DMS53 (cell line): ENCODE measurements at places on chromosomes 1 and 21.

DNA sequence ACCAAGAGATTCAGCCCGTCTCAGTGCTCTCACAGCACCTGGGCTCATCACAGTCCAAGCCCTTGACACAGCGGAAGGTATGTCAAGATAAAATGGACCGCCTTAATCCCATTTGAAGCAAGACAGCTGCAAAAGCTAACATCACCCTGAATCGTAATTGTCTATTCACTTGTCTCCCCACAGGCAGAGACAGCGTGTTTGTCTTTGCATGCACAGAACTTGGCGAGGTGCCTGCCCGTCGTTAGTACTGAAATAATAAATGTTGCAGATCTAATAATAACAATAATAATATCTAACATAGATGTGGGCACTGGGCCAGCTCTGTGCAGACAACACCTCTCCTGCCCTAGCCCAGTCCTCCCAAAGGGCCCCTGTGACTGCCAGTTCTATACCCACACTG lies 271.7 kb downstream of the NPHP4 start:
- no peak for DNase-seq

DNA sequence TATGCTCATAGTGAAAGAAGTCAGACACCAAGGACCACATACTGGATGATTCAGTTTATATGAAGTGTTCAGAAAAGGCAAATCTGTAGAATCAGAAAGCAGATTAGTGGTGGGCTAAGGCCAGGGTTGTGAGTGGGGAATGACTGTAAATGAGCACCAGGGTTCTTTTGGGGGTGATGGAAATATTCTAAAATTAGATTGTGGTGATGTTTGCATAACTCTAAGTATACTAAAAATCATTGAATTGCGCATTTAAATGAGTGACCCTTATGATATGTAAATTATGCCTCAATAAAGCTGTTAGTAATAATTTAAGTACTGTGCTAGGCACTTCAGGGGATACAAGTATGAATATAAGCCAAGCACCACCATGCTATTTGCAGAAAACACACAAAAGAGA lies 256.3 kb downstream of the TPR start:
- DNase-seq, result no peak

DNA sequence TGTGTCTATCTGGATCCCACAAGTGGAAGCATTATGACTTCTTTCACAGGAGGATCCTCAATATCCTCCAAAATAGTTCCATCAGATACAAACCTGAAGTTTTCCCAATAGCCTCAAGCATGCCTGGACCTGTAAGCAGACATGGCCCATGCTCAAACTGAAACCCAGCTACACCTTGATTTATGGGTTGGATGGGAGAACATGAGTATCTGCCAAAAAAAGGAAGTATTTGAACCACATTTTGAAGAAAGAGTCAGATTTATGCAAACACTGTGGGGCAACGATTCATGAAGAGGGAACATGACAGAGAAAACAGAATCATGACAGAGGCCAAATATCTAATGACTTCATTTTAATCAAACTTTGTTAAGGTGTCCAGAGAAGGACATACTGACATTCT lies 351.0 kb upstream of the NFIA start:
- DNase-seq, result no peak

- no peak for DNase-seq
Measured at GRCh38 chr1:165411396-165411795, 33.5 kb downstream of the RXRG start.

DNA sequence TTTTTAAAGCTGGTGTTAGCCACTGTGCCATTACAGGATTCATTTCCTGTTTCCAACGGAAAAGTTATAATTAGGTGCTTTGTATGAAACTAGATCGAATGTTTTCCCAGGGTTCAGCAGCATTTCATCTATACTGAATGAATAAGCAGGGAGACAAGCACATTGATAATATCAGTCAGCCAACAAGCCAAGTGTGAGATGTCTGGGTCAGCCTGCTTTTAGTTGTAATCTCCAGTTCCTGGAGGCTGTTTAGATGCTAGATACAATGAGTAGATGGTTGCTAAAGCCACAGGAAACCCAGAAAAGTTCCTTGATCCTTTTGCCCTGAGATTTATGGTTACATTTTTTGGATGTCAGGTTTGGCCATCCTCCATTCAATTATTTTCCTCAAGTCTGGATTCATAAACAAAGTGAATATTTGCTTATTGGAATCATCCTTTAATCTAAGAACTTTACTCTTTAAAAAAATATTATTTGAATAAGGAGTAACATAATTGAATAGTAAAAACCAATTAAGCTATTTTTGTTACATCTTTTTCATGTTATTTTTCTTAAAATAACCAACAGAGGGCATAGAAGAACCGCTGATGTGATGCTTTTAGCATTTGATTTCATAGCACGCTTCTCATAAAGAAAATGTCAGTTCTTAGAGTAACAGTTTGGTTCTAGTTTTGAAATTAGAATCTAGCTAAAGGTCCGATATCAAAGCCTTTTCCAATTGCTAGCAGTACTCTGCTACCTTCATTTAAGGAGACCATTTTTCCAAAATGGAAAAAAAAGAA lies 76.6 kb downstream of the HSPA13 start:
- DNase-seq, result no peak

DNA sequence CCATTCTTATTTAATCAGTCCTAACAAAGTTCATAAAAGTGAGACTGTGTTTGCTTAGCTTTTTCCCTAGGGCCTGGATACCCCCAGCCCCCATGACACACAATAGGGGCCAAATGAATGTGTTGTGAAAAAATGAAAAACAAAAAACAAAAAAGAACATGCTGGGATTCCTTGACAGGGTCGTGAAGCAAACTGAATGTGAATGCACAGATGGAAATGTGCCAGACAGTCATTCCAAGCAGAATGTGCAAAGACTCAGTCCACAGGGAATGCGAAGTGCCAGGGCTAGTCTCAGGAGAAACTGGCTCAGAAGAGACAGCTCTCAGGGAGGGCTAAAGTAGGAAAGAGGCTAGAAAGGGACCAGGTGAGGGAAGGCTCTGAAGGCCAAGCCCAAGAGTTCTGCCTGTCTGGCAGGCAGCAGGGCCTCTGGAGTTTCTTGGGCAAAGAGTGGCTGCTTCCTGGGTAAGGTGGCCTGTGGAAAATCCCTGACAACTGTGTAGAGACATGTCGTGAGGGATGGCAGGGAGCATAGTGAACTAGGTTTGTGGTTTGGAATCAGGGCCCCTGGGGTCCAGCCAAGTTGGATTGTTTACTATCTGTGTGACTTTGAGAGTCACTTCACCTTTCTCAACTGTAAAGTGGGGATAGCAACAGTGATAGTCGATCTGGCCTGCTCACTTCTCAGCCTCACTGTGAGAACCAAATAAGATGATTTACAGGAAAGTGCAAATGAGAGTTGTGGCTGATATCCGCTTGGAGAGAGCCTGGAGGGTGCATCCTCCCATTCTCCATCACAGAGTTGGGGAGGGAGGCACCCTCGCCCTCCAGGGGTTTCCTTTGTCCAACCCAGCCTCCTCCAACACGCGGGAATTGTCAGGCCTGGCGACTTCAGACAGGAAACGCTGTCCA lies 1.2 kb upstream of the ADAM15 start:
- peak; percentile 58 for DNase-seq

GRCh38 chr1:6148497-6149241 lies 31.5 kb downstream of the CHD5 start:
- peak; percentile 91 for DNase-seq

DNA sequence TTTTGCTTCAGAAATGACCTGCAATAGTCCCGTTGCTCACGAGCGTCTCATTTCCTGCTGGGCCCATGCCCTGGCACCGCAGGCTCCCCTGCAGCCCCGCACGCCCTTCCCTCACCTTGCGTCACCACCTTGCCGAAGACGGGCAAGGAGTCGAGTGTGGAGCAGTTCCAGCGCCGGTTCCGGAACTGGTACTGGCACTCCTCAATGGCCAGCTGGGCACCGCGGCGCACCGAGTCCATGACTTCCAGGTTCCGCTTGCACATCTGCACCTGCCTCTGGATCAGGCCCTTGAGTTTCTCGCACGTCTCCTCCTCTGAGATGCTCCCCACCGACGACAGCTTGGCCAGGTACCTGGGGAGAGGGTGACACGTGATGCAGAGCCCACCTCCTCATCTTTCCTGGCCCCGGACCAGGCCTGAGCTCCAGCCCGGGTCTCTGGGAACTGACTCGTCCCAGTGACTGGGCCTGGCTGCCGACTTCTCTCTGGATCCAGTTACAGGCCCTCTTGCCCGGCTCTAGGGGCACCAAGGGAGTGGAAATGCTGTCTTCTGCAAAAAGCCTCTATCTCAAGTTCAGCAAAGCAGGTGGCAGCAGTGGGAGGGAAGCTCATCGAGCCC lies 13.3 kb downstream of the WNT4 start:
- DNase-seq, result no peak

DNA sequence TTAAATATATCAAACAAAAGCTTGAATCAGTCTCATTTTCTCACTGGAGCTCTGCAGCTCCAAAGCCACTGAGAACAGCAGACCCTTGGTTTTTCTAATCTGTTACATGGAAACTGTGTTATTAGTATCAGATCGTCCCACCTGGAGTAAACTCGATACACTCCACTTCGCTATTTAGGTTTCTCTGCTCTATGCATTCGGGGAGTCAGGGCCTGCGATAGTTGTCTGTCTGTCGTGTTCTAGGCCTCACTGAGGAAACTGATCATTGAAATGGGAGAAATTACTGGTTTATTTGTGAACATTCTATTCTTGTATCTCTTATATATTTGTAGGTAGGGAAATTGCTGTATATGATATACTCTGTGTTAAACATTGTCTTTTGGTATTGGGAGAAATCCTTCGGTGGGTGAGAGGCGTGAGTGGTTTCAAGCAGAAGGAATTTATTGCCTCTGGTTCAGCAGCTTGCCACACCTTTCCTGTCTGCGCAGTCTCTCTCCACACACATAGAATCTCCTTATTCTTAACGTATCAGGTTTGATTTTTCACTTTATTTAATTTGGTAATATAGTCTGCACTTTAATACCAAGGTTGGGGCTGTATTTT lies 8.5 kb downstream of the PRDM2 start:
- no peak for DNase-seq

DNA sequence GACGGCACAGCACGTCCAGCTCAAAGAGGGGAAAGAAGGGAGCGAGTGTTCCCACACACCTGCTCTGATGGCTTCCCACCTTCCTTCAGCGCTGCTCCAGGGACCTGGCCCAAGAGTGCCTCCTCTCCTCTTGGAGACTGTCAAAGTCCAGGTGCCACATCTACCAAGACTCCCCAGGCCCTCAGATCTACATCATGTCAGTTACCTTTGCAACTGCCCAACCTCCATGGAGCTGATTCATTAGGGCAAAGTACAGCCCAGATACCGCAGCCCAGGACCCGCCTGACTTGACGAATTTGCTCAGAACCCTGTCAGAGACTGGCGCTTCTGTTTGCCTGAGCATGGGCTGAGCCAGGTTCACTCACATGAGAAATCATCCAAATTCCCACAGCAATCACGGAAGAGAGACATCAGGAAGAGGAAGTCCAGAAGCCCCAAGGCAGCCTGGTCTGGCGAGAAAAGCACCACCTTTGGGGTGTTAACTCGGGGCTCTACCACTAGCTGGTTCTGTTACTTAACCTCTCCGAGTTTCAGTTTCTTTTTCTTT lies at the start of gene SEC16B:
Gene SEC16B (minus strand): TSS at position 234 of the 547 bp plus-strand sequence. CDS start 2,077 bp downstream, outside the sequence.
- no peak for DNase-seq
